ENCODE measurements at places on chromosomes 4 and X. TPM values are rescaled to one million over a fixed set of nuclear protein-coding genes. Genes with fewer than 3 reads are reported as not detected.

Gene SSX4B
- not detected for polyA plus RNA-seq

DNA sequence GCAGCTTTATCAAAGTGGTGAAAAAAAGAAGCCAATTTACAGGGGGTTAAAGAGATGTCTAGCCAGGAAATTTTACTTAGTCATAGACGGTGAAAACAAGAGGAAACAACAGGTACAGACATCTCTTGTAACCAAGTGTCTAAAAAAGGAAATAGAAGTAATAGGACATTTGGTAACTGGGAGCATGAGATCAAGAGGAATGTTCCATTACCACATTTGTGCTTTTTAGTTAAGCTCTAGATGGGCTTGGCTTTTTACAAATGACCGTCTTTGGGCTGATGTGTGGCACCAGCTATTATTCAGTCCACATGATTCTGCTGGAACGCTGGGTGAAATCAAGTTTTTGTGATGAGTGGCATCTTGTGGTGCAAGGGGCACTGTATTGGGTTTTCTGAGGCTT is 179.5 kb downstream of the SMIM20 start:
- no peak overlapping the region for H3K27ac ChIP-seq
- peaks cover 4% of the 10 kb centered on the region for H3K4me1 ChIP-seq
- no peak overlapping the region for H3K4me3 ChIP-seq
- H3K27me3 ChIP-seq, result no peaks in the 10 kb centered on the region

GRCh38 chr4:23401572-23401971 is 488.3 kb downstream of the PPARGC1A start:
- no peaks in the 10 kb centered on the region for H3K4me1 ChIP-seq
- no peaks in the 10 kb centered on the region for H3K27me3 ChIP-seq
- no peak overlapping the region for H3K27ac ChIP-seq
- no peak overlapping the region for H3K4me3 ChIP-seq
- no peaks in the 10 kb centered on the region for H3K36me3 ChIP-seq

Gene CYBB
- 0.33 TPM for polyA plus RNA-seq

DNA sequence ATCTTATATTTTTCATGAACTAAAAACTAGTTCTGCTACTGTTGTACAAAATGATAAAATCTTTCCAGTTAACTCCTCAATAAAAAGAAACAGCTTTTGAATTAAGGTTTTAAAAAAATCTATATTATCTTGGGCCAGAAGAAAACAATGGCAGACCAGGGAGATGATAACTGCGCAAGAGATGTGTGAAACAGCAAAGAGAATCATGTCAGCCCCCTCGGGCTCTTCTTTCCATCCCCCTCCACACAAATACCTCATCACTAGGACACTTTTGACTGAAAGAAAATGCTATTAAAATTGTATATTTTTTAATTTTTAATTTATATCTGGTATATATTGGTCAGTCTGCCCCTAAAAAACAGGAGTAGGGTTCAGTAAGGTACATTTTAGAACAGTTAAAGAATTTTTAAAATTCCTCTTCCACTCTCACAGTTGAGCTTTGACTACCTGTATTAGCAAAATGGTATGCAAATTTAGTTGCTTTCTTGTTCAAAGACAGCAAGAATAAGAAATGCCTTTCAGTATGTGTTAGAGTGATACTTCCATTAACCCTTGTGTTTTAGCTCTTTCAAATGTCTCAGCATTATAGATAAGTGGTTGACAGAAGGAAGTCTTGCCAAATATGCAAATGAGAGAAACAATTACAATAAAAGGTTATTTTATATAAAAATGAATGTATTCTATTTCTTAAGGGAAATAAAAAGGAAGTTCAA is 36.4 kb upstream of the LCORL start:
- H3K4me3 ChIP-seq, result no peak overlapping the region

Gene IL13RA2
- polyA plus RNA-seq, result not detected

GRCh38 chr4:16289897-16290554 is 63.8 kb upstream of the TAPT1 start:
- H3K36me3 ChIP-seq, result no peaks in the 10 kb centered on the region
- no peak overlapping the region for H3K27ac ChIP-seq
- no peaks in the 10 kb centered on the region for H3K27me3 ChIP-seq

- no peaks in the 10 kb centered on the region for H3K36me3 ChIP-seq
- no peaks in the 10 kb centered on the region for H3K4me1 ChIP-seq
- no peak overlapping the region for H3K4me3 ChIP-seq
- no peak for DNase-seq
- no peaks in the 10 kb centered on the region for H3K27me3 ChIP-seq
- H3K27ac ChIP-seq, result no peak overlapping the region
Measured at GRCh38 chrX:102833136-102833535, 103.9 kb upstream of the RAB40AL start.

DNA sequence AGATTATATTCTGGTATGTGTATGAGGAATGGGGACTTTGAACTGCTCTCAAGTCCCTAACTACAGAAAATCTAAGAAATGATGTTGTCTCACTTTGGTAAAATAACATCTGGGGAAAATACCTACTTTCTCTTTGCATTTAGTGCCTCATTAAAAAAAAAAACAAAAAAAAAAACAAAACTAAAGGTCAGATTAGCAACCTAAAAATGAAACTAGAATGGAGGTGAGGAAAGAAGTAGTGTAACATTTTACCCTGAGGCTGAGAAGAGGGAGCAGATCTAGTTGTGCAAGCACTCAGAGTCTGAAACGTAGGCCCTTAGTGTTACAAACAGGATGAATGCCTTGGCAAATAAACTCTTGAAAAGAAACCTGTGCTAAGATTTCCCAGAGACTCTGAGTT is 56.0 kb downstream of the VGLL1 start:
- no peak overlapping the region for H3K4me3 ChIP-seq
- H3K27ac ChIP-seq, result peak overlapping the region; percentile 63

Data from naive thymus-derived CD4-positive, alpha-beta T cell (primary cell).